ENCODE measurements at places on chromosomes 13 and 19.
A peak's percentile ranks its signal among the peaks of the same experiment; 100 is the strongest.

GRCh38 chr19:55256562-55257460 lies 2.0 kb downstream of the PPP6R1 start:
- DNase-seq: no peak

GRCh38 chr19:49514151-49514550 lies 1.7 kb downstream of the FCGRT start:
- no peak for DNase-seq

DNA sequence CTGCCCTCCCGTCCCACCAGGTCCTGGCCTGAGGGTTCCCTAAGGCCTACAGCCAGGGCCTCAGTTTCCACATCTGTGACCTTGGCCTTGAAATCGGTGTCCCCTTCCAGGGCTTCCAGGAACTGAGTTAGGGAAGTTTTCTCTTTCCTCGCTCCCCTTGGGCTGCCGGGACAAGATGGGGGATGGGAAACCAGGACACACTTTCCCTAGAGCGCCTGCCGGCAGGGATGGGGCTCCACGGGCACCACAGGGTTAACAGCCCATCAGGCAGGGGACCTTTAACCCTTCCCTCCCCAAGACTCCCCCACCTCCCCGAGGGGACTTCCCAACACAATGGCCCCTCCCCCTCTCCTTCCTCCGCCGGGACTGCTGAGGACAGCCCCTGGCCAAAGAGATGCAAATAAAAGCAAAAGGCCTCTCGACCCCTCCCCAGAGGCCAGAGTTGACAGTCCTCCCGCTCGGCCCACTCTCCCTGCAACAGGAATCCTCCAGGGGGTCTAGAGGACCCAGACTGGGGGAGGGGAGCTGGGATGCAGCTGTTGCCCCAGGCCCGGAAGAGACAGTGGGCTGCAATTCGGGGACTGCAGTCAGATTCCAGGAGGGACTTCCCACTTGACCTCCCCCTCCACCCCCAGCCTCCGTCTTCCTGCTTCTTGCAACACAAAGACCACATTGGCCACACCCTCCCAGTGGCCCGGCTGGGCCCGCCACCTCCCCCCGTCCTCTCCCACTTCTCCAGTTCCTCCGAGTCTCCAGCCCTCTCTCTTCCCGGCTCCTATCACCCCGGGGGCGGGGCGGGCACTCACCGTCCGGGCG lies 3.4 kb downstream of the BBC3 start:
- DNase-seq: peak; percentile 66

DNA sequence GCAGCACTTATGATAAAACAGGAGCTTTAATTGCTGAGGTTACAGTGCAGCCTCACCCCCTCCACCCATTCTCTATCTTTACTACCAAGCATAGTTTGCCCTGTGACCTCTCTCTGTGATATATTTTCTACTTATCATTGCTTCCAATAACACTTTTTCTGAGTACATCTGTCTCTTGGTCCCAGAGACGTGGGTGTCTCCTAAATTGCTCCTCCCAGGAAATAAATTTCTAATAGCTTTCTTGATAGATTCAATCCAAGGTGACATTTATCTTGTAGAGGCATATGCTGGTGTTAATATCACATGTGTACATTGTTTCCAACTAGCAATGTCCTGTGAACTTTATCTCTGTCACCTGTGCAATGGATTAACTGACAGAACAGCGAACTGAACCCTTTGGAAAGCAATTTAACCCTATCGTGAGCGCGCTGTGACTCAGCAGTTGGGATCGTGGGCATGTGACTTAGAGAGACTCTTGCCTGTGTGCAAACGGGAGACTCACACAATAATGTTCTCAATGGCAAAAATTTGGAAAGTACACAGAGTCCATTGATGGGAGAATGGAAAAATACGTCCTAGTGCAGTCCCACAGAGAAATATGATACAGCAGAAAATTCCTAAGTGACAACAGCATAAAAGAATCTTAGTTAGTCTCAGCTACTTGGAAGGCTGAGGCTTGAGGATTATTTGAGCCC lies 7.0 kb upstream of the MAP2K2 start:
- DNase-seq: no peak

DNA sequence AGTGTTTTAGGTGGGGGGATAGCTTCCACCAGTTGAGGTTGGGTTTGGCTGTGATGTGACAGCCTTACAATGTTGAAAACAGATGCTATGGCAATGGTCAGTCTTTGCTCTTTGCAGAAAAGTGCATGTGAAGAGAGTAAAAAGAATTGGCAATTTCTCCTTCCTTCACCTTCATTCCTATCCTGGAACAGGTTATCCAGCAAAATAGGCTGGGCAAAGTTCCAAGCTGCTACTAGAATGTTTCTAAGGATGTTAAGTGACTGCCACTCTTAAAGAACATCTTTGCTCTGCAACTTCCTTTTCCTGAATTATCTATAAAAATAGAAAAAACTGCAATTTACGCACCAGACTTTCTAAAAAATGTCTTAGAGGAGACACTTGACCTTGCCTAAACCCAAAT lies 50.1 kb upstream of the MYCBP2 start:
- no peak for DNase-seq

DNA sequence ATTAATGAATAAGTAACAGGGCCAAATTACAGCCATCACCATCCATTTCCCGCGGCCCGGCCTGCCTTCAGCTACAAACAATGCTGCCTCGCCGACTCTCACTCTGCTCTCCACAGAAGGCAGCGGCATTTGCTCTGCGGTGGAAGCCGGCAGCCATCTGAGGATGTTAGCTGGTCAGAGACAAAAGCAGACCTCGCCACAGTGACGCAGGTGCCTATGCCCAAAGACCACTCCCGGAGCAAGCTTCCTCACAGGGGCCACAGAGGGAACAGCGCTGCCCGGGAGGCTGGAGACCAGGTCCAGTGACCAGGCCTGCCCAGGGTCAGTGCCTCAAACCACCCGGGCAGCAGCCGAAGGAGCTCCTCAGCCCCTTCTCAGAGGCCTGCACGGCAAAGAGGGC lies 16.4 kb downstream of the PEPD start:
- DNase-seq: no peak

- DNase-seq: no peak
These were observed 21.7 kb downstream of the TEX30 start for GRCh38 chr13:102751886-102752285.

- no peak for DNase-seq
These were observed 40.6 kb upstream of the FAM216B start for GRCh38 chr13:42740753-42741152.

- DNase-seq: no peak
These were observed 70.0 kb downstream of the SPATA13 start for GRCh38 chr13:24230428-24231072.

DNA sequence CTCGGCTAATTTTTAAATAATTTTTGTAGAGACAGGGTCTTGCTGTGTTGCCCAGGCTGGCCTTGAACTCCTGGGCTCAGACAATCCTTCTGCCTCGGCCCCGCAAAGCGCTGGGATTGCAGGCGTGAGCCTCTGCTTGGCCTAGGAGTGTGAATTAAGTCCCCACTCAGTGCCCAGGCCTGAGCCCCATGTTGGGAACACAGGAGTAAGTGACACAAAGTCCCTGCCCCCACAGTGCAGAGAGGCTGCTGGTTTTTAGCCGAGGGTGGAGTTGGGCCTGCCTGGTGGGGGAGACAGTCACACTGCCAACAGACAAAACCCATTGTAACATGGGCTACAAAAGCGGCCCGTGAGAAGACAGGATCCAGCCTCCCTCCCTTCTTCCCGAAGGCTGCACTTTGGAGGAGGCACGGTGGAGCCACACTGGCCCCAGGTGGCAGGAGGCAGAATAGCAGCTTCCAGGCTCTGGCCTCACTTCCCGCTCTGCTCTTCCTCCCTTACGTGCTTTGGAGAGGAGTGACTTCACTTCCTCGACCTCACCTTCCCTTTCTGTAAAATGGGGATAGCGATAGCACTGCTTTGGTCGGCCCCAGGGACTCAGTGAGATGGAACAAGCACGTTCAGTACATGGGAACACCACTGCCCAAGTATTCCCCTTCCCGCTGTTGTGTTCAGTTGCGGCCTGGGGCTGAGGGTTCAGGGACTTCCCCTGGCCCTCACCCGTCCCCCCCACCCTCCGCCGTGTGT lies 15.2 kb upstream of the EHD2 start:
- no peak for DNase-seq

DNA sequence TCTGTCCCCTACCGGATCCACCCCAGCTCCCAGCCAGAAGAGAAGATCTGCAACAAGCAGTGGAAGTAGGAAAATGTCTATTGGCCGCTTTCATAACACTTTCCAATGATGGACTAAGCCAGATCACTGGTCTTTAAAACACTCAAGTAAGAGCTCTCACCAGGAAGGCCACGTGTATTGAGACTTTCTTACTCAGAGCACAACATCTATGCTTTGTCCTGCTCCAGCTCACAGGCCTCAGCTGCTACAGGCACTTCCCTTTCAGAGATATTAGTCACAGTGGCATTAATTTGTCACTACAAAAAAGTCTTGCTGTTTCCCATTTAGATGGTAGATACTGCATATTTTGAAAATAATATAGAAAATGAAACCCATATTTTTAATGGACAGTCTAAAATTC lies 164.2 kb downstream of the ABCC4 start:
- no peak for DNase-seq

DNA sequence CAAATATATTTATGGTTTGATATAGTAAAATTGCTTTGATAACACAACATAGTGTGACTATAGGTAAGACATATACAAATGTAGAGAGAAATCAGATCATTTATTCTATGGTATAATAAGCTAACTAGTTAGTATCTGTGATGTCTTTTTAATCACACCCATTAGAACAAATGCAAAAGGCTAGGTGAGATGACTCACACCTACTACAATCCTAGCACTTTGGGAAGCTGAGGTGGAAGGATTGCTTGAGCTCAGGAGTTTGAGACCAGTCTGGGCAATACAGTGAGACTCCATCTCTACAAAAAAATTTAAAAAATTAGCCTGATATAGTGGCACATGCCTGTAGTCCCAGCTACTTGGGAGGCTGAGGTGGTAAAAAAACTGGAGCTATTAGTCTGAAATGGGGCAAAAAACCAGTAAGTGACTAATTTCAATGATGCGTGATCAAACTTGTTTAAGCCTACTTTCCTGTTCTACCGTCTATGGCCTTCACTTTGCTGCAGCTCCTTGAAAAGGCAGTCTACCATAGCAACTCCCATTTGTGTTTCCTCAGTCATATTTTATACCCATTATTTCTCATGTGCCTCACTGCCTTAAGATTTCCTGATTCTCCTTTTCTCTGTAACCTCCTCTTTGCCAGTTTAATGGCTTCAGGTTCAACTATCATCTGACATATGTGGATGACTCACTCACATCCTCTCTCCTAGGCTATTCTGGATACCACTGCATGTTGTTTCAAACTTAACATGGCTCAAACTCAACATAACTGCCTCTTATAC lies 12.5 kb downstream of the ALG5 start:
- no peak for DNase-seq

- DNase-seq: no peak
These were observed 195.8 kb upstream of the RNF113B start for GRCh38 chr13:98372876-98373275.

DNA sequence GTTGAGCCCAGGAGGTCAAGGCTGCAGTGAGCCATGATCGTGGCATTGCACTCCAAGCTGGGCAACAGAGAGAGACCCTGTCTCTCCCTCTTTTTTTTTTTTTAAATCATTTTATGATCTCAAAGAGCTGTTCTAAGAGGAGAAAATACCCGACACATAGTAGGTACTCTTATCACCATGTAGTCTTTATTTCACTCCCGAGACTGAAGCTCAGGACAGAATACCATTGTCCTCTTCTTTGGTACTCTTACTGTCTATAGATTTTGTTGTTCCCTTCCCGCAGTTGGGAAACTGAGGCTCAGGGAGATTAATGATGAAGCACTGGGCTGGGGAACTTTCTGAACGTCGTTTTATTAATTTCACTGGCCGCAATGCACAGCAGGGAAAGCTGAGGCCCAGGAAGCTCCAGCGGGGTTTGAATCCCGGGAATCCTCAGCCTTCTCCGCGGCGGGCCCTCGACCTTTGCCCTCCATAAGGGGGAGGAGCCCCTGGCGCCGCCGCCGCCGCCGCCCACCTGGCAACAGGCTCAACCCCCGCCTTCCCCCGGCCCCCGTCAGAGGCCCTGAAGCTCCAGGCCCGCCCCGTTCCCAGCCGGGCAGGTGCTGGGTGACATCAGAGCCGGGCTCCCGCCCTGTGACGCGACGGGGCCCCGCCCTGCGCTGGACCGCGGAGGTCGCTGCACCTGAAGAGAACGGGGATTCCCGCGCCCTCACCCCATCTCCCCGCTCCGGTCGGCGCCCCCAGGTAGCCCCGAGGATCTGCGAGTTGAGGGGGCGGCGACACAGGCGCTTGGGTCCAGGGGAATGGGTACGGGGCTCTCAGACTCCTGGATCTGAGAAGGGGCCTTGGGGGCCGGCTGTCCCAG lies 1.6 kb downstream of the MYH14 start:
- no peak for DNase-seq

GRCh38 chr13:73765651-73766384 lies 368.4 kb downstream of the KLF12 start:
- DNase-seq: peak; percentile 31

DNA sequence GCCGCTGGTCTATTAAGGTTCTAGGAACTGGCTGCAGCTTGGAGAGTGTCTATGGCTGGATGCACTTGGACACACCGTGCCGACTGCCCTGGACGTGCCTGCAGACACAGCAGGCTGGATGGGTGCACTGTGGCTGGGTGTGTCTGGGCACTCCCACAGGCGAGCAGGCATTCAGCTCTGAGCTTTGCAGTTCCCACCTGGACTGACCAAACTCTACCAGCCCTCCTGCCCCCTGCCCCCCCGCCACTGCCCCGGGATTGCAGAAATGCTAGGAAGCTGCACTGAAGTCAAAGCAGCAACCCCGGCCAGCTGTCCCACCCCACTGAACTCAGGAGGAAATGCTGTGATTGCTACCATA lies 7.0 kb upstream of the LRP3 start:
- DNase-seq: no peak

GRCh38 chr19:57280962-57281400 lies 696 bp downstream of the ZNF460 start:
- DNase-seq: no peak

DNA sequence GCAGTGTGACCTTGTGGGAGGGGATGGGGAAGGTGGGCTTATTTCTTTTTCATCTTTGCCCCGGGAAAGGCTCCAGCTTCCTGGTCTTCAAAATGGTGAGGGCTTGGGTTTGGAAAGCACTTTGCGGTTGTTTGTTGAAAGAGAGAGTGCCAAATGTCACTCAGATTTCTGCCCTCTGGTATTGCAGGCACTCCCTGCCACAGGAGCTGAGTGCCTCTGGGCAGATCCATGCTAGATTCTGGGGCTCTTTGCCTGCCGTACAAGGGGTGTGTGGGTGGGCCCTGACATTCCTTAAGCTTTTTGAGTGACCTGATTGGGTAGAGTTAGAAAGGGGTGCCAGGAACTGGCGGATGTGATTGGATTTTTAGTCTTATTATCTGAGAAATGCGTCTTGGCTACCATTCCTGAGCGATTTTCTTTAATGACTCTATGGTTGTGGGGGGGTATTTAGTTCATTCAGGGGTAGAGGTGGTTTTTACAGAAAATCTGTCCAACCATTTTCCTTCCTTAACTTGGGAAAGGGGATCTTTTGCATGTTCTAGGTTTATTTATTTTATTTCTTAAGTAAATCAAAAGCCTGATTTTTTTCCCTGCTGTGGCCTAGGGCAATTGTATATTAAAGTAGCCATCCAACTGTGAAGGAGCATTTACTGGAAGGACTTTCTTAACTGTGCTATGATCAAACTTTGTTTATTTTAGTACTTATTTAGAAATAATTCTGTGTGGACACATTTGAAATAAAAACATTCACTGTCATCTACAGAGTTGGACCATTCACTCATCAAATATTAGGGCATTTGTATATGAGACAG lies 3.2 kb downstream of the ARHGAP35 start:
- no peak for DNase-seq
